Dermis lymphatic vessel endothelial cell (primary cell): ENCODE measurements at places on chromosomes 5 and 9. TPM values are rescaled to one million over a fixed set of nuclear protein-coding genes. Genes with fewer than 3 reads are reported as not detected.

The HTR4 gene
- total RNA-seq: not detected in 2 replicates

The FAM153A gene
- not detected in 2 replicates for total RNA-seq

The C5orf34 gene
- total RNA-seq: 1.3 and 1.5 TPM in 2 replicates

The TBC1D13 gene
- total RNA-seq: 11.3 and 12.5 TPM in 2 replicates

The PCDHGA4 gene
- 2.0 and 2.6 TPM in 2 replicates for total RNA-seq

The SH3GL2 gene
- total RNA-seq: 0.09 TPM in 1 of 2 replicates, not detected in the other

The NEUROG1 gene
- not detected in 2 replicates for total RNA-seq

The OR1J2 gene
- not detected in 2 replicates for total RNA-seq

The SPATA31D4 gene
- not detected in 2 replicates for total RNA-seq

The SELENOP gene
- total RNA-seq: 409 and 673 TPM in 2 replicates

The NUTM2F gene
- total RNA-seq: not detected in 2 replicates

The SLC45A2 gene
- total RNA-seq: 0.11 TPM in 1 of 2 replicates, not detected in the other

The PCDHA3 gene
- 0.11 and 0.17 TPM in 2 replicates for total RNA-seq

The PCDHGA7 gene
- 0.65 and 1.4 TPM in 2 replicates for total RNA-seq

The PCDHA9 gene
- under 0.01 and 0.09 TPM in 2 replicates for total RNA-seq

The RNF208 gene
- total RNA-seq: 0.09 and 0.11 TPM in 2 replicates

The DBH gene
- total RNA-seq: not detected in 2 replicates

The LECT2 gene
- not detected in 2 replicates for total RNA-seq

The CCL21 gene
- 1.4 and 8.6 TPM in 2 replicates for total RNA-seq

The LCN15 gene
- total RNA-seq: not detected in 2 replicates

The ABCA2 gene
- 4.8 and 6.8 TPM in 2 replicates for total RNA-seq

The PCDHB7 gene
- total RNA-seq: 0.87 and 1.8 TPM in 2 replicates

The RANBP3L gene
- total RNA-seq: under 0.01 and 0.09 TPM in 2 replicates

The PDCD1LG2 gene
- 0.34 and 0.54 TPM in 2 replicates for total RNA-seq

The ZFP2 gene
- total RNA-seq: 0.33 and 0.52 TPM in 2 replicates

The AGXT2 gene
- total RNA-seq: not detected in 2 replicates

The ADAMTS6 gene
- total RNA-seq: 46.9 and 47.2 TPM in 2 replicates

The GABRA1 gene
- total RNA-seq: under 0.01 TPM in 1 of 2 replicates, not detected in the other

The PCDHB4 gene
- total RNA-seq: 0.09 and 0.22 TPM in 2 replicates

The COL27A1 gene
- total RNA-seq: 0.22 and 0.69 TPM in 2 replicates

The OR2V1 gene
- total RNA-seq: not detected in 2 replicates

The GALNT12 gene
- total RNA-seq: 0.34 and 0.43 TPM in 2 replicates

The GLRX gene
- total RNA-seq: 25.0 and 26.0 TPM in 2 replicates

The BRD3OS gene
- 5.5 and 6.6 TPM in 2 replicates for total RNA-seq

The ST6GALNAC6 gene
- 36.9 and 41.7 TPM in 2 replicates for total RNA-seq

The PDE4D gene
- total RNA-seq: 40.9 and 41.7 TPM in 2 replicates

The SPAAR gene
- 1.0 and 1.4 TPM in 2 replicates for total RNA-seq

The SPDL1 gene
- total RNA-seq: 6.6 and 7.3 TPM in 2 replicates

The RNF224 gene
- total RNA-seq: not detected in 2 replicates

The MAMDC2 gene
- 0.09 and 0.22 TPM in 2 replicates for total RNA-seq

The PCDHGA1 gene
- 0.34 and 0.43 TPM in 2 replicates for total RNA-seq

The IL13 gene
- total RNA-seq: not detected in 2 replicates

The ABITRAM gene
- 3.8 and 4.2 TPM in 2 replicates for total RNA-seq
